ENCODE measurements at places on chromosomes 5 and 9. TPM values are rescaled to one million over a fixed set of nuclear protein-coding genes. Genes with fewer than 3 reads are reported as not detected.

The SOWAHA gene
- 13.0 TPM for total RNA-seq

The CAPSL gene
- total RNA-seq, result not detected

The CCNO gene
- total RNA-seq, result not detected

The BNC2 gene
- total RNA-seq, result 32.6 TPM

The FBXL17 gene
- total RNA-seq, result 15.7 TPM

The UBTD2 gene
- 50.0 TPM for total RNA-seq

The MLANA gene
- not detected for total RNA-seq

The MARVELD2 gene
- 20.0 TPM for total RNA-seq

The FTMT gene
- not detected for total RNA-seq

The GLRA1 gene
- total RNA-seq, result not detected

The SPINK4 gene
- not detected for total RNA-seq

The PLCXD3 gene
- 0.11 TPM for total RNA-seq

The SPINK1 gene
- not detected for total RNA-seq

The EDIL3 gene
- 1.6 TPM for total RNA-seq

The SOX30 gene
- total RNA-seq, result not detected

The DOK3 gene
- 3.5 TPM for total RNA-seq

The DTWD2 gene
- 5.0 TPM for total RNA-seq

The C7 gene
- not detected for total RNA-seq

The GRIN1 gene
- under 0.01 TPM for total RNA-seq

The IFNB1 gene
- total RNA-seq, result not detected

The PPP3R2 gene
- not detected for total RNA-seq

The CSF1R gene
- total RNA-seq, result 46.7 TPM

The REXO4 gene
- total RNA-seq, result 12.1 TPM

The ARL14EPL gene
- not detected for total RNA-seq
